Activated CD8-positive, alpha-beta memory T cell treated with anti-CD3 and anti-CD28 coated beads for 1 hour (primary cell): ENCODE measurements at places on chromosomes 4 and X.

- DNase-seq, result no peak
Observed at GRCh38 chrX:119442286-119442685, 26.0 kb upstream of the SLC25A5 start.

DNA sequence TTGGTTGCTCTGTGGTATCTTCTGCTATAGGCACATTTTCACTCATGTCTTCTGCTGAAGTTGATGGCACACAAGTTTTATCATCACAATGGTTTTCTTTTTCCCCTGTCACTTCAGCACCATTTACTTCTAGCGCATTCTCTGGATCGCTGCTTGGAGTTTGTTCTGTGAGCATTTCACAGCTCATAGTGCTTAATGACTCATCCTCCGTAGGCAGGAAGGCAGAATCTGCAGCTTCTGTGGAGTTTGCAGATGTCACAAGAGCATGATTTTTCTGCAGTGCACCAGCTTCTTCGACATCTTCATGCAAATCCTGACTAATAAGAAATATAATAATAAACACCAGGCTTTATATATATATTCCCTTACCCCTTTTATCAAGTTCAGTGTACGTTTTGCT is 83.6 kb downstream of the CHM start:
- no peak for DNase-seq

DNA sequence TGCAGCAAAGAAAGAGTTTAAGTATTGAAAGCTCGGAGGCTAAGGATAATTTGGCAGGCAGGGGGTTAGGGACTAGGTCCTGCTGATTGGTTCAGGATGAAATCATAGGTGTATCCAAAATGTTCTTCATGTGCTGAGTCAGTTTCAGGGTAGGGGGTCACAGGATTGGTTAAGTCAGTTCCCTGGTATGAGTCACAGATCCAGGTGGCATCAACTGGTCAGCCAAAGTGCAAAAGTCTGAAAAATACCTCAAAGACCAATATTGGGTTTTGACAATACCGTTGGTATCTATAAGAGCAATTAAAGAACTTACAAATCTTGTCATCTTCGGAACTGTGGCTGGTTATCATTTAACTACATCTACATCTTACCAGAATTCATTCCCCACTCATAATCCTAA is 25.6 kb upstream of the PRDM8 start:
- no peak for DNase-seq

- DNase-seq, result no peak
Observed at GRCh38 chrX:48531358-48531959, 8.1 kb upstream of the TBC1D25 start.

- no peak for DNase-seq
Observed at GRCh38 chr4:129429581-129430320, 333.8 kb downstream of the C4orf33 start.

DNA sequence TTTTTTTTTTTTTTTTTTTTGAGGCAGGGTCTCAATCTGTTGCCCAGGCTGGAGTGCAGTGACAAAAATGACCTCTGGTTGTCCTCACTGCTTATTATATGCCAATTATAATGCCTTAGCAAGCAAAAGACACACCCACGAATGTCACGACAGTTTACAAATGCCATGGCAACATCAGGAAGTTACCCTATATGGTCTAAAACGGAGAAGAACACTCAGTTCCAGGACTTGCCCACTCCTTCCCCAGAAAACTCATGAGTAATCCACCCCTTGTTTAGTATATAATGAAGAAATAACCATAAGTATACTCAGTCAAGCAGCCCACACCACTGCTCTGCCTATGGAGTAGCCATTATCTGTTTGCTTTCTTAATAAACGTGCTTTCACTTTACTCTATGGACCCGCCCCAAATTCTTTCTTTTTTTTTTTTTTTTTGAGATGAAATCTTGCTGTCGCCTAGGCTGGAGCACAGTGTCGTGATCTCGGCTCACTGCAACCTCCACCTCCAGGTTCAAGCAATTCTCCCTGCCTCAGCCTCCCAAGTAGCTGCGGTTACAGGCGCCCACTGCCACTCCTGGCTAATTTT is 106.2 kb downstream of the SMIM20 start:
- DNase-seq, result no peak

DNA sequence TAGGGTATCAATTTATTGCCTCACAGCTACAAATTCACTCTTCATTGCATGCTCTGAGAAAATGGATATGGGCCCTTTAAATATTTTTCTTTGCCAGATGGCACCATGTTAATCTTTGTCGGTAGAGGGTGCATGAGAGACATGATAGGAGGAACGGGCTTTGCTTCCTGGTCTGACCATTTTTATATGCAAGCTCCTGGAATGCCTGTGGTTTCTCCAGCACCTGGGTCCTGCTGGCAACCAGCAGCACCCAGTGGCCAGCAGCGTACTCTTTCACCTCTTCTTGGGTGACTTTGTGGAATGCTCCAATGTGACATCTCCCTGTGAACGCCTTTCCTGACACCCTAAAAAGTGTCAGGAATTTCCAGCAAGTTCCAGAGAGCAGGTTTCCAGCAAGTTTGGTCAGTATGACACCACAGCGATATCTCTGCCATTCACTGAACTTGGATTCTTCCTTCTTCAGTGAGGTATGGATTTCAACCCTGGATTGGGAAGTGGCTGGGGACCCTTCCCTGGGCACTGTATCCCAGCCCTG is 140.3 kb upstream of the PGRMC2 start:
- DNase-seq, result no peak

DNA sequence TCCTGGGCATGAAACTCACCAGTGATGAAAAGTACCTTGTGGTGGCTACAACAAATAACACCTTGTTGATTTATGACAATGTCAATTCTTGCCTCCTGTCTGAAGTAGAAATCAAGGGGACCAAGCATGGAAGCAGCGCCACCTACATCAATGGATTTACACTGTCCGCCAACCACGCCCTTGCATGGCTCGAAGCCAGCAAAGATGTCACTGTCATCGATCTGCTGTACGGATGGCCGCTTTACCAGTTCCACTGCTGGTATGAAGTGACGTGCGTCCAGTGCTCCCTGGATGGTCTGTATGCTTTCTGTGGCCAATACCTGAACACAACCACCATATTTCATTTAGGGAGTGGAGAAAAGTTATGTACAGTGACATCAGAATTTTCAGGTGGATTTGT is 200.5 kb downstream of the NWD2 start:
- no peak for DNase-seq

DNA sequence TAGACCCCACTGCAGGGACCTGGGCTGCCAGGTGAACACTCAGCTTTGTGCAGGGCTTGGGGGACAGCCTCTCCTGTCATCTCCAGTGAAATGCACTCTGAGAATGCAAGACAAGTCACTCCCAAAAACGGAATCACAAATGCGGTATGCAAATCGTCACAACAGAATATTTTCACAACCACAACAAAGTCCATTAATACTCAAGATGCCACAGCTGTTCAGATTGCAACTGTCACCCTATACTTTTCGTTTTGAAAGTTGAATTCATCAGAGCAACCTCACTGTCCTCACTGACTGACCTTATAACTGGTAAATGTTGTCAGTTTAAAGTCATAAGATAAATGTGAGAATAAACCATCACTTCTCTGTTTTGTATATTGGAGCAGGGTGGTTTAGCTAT is 16.6 kb downstream of the JAKMIP1 start:
- DNase-seq, result no peak

DNA sequence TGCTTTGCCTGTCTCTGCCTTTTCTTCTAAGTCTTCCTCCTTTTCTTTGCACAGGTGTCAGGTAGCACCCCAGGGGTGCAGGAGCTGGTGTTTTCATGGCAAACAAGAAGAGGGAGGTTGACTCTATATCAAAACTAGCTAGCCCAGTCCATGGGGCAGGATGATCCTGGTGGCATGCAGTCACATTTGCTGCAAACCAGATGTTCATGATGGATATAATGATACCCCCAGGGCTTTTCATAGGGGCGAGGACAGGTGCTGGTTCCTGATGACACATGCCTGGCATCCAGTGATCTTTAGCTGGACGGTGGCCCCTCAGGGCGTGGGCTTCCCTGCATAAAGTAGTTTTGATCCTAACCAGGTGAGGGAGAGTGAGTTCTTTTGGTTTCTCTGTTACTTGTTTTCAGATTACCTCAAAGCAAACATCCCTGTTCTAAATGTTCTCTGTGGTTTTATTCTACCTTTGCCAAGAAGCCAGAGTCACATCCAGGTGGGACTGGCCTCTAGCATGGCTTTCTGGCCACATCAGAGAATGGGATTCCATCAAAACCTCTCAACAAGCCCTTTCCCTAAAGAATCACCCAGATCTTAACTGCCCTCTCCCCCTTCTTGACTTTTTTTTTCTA is 11.2 kb upstream of the UBA6 start:
- no peak for DNase-seq

DNA sequence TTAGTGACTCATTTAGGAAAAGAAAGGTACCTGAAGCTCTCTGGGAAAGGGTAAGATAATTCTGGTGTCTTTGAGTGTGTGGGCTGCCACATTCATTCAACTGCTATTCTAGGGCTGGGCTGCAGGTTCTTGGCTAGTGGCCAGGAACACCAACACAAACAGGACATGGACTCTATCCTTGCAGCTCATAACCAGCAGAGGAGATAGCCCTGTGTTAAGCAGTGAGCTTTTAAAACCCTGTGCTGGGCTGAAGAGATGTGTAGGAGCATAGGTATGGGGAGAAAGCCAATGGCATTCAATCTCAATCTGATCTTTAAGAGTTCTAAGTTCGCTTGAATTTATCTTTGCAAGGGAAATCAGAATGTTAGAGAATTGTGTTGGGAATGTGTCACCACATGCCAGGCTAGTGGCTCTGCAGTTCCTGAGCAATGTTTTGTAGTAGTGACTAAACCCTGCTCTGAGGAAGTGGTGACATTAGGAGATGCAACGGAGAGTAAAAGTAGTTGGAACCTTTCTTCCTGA is 39.2 kb downstream of the SGMS2 start:
- DNase-seq, result no peak

DNA sequence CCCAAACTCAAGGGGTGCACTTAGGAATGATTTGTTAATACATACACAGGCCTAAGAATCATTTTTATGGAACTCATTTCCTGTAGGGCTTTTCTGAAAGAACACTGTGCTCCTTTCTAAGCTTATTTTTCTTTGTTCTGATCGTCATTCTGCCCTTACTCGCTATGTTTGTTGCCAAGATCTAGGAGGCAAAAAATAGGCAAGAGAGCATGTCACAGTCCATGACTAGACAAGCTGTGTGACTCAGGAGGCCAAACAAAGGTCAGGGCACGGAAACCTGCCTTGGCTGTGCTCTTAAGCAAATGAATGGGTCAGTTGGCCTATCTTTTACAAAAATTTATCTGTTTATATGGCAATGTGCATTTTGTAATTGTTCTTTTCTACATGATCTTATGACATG is 42.5 kb upstream of the C1GALT1C1 start:
- DNase-seq, result no peak
